ENCODE measurements at places on chromosomes 7 and 10.

DNA sequence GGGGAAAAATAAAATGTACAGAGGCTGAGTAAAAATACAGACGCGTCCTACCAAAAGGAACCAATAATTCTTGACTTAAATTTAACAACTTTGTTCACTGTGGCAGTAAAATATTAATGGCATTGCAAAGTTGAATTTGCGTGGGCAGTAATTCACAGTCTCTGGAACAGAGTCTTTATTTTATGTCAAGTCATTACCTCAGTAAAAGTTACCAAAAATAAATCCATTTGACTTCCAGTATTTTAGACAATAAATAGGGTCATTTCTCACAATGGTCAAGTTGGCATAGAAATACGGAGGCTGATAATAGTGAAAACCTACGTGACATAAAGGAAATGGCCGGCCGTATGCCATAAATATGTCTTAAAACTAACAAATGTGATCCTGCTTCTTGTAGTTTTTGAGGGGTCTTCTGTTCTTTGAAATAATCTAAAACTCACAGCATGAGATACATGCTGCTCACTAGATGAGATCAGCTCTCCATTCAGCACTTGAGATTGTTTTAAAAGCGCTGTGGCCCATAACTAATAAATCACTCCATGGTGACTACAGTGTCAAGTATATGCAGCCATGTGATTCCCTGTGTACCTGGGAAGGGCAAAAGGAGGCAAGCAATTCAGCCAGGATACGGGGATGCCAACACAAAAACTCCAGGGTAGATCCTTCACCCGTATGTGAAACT is 75.3 kb downstream of the DOCK4 start:
- no peak for DNase-seq

- DNase-seq, result peak; percentile 70
Measured at GRCh38 chr10:127196282-127197153, at the start of gene INSYN2A. Gene INSYN2A (minus strand): TSS chr10:127196591. CDS start chr10:127176395, 20,196 bp downstream.

GRCh38 chr7:157462419-157462771 is 125.6 kb downstream of the DNAJB6 start:
- DNase-seq, result no peak

- DNase-seq, result no peak
Measured at GRCh38 chr7:71348821-71349681, 217.1 kb downstream of the GALNT17 start.

- no peak for DNase-seq
Measured at GRCh38 chr7:33821970-33822369, 83.4 kb upstream of the BMPER start.

GRCh38 chr7:11737723-11738122 is 94.3 kb downstream of the THSD7A start:
- peak; percentile 13 for DNase-seq

Measured in adipocyte (in vitro differentiated cells).